ENCODE measurements at places on chromosomes 5 and 9.

- DNase-seq: no peak
These were observed 3.0 kb downstream of the SURF6 start for GRCh38 chr9:133333011-133333410.

DNA sequence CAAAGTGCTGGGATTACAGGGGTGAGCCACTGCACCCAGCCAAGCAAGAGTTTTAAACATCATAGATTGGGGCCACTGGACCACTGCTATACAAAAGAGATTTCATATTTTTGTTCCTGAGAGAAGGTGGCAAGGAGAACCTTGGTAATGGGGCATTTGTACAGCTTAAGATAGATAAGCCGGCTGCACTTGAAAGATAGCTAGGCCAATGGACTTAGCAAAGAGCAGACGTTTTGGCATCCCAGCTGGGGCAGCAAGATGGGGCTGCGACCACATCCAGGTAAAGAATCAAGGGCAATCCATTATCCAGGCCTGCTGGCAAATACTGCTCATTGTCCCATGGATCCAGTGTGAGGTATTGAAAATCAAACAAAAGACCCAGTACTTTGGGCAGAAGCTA, 3.9 kb upstream of the ISCA1 start:
- no peak for DNase-seq

- DNase-seq: no peak
These were observed 6.8 kb upstream of the TIFAB start for GRCh38 chr5:135458921-135459331.

DNA sequence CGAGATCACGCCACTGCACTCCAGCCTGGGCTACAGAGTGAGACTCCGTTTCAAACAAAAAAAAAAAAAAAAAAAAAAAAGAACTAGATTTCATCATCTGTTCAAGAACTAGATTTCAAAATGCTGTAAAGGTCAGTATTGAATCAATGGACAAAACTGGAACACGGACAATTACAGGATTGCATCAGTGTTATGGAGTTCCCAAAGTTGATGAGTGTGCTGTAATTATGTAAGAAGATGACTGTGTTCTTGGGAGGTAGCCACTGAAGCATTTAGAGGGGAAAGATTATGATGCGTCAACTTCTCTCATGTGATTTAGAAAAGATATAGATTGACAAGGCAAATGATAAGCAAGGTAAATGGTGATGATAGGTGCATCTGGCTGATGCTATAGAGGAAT, 6.5 kb downstream of the FAM240B start:
- no peak for DNase-seq

GRCh38 chr5:64147849-64148441, 17.7 kb upstream of the RNF180 start:
- no peak for DNase-seq

DNA sequence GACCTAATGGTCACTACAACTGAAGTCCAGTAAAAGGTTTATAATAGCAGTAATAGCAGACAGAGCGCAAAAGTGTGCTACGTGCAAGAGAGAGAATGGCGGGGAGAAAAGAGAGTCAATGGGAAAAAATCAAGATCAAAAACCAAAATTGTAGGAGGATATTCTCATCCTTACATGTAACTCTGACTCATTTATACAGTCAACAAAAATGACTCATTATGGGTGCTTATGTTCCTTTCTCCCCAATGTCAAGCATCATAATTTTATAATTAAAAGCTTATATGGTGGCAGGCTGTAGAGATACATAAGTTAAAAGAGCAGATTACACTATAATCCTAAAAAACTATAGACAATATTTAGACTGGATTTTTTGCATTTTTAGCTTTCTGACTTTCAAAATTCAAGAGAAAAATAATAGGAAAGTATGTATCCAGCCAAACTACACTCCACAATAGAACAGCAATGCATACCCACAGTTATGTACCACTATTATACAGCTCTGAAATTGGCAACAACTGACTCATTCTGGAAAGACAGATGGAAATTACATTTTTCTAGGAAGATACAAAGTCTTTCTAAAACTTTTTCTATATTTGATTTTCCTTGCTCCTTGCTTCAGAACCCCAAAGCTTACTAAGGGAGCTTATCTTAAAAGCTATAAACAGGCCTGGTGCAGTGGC, 78.4 kb downstream of the PLPP1 start:
- no peak for DNase-seq

- DNase-seq: no peak
These were observed 14.1 kb downstream of the SLC25A46 start for GRCh38 chr5:110752953-110753352.

GRCh38 chr5:87354496-87354895, 58.2 kb downstream of the CCNH start:
- no peak for DNase-seq

GRCh38 chr9:104961701-104962359, 33.9 kb upstream of the ABCA1 start:
- no peak for DNase-seq

DNA sequence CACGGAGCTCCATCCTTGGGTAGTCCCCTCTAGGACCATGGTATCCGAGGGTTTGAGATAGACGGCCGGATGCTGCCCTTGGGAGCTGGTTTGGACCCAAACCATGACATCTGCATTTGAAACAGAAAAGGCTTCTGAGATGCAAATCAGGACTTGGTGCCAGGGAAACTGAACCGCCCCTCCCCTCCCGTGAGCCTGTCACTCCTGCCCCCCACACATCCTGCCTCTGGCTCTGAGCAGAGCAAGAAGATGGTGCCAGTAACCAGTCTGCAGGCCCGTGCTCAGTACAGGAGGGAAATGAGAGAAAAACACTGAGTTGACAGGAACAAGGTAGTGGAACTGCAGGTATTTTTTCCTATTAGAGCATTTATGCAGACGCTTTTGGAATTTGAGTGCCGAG, 18.6 kb downstream of the ARPC5L start:
- DNase-seq: no peak

DNA sequence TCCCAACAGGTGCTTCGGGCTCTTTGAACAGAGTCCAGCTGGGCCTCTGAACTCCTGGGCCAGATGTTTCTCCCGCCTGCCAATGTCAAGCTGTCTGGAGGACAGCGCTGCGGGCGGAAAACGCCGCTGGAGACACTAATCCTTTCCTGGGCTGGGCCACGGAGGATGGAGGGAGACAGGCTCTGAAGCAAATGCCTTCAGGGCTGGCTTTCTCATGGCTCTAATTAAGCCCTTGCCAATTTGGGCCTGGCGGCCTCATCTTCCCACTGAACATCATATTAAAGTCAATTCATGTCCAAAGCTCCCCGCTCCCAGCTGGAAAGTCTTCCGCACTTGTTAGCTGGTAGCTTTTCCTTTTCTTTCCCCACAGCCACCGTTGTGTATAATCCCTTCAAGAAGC, 72.7 kb downstream of the NTNG2 start:
- DNase-seq: no peak

DNA sequence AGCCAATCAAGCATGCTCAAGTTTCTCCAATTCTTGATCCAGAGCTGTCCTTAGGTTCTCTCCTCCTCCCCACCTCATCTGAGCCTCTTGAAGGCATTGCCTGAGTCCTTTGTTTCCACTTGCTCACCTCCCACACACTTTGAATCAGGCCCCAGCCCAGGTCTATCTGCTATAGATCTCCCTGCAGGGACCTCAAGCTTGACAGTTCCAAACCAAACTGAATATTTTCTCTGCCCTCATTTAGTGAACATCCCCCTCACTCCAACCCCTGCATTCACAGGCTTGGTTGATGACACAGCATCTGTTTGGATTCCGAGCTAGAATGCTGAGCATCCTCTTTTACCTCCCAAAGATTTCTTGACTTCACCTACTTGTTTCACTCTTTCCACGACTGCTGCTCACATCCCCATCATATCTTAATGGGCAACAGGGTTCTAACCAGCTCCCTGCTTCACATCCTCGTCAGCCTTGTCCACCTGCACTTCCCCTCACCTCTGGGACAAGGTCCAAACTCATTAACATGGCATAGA, 474.5 kb downstream of the ZSWIM6 start:
- DNase-seq: no peak

DNA sequence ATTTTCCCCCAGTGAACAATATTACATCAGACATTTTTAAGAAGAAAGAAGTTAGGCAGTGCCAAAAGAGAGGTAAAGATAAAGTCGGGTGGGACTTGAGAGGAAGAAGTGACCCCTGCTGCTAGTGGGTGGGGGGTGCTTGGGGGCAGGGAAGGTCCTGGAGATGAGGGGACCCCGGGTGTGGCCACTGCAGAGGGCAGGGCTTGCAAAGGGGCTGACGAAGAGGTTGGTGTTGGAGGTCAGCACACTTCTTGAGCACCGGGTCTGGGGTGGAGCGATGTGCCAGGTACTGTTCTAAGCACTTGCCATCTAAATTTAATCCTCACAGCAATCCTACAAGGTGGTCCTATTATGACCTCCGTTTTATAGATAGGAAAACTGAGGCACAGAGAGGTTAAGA, 62.0 kb downstream of the AMBP start:
- DNase-seq: no peak

DNA sequence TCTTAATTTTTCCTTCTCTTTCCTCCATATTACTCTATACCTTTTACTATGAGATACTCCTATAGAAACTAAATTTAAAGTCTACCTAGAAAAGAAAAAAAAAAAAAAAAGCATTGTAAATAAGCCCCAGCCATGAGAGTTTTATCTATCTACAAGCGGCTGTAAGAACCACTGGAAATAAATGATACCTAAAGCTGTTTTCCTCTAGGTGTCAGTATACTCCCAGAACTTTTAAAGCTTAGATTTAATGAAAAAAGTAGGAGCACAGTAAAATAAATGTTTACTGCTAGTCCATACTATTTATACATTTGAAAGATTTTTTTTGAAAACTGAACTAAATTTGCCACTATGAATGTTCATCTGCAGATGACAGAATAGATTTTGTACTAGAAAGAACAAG, 26.2 kb downstream of the TYRP1 start:
- DNase-seq: peak; percentile 31

- no peak for DNase-seq
These were observed 58.6 kb downstream of the WDR70 start for GRCh38 chr5:37437711-37438110.

DNA sequence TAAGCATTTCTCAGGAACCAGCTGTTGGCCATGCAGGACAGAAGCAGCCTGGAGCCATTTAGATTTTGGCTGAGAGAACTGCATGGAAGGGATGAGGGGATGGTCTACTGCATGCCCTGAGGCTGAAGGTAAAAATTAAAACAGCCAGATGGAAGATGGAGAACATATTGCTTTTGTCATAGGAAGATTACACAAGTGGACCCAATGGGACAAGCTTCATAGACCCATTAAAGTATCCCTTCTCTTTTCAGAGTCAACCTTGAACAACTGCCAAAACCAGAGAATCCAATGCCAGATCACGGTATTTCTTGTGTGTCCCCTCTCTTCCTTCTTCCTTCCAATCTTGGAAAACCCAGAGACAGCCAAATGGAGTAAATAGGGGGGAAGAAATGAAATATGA, 253.4 kb downstream of the NR2F1-AS1 start:
- DNase-seq: no peak

GRCh38 chr5:157602505-157602904, 26.9 kb upstream of the ADAM19 start:
- DNase-seq: no peak

GRCh38 chr9:92661743-92662142, 8.2 kb downstream of the IPPK start:
- no peak for DNase-seq

- no peak for DNase-seq
These were observed 136.3 kb downstream of the MYO10 start for GRCh38 chr5:16799796-16800195.

GRCh38 chr5:59099270-59099994, 516.6 kb downstream of the RAB3C start:
- DNase-seq: no peak

DNA sequence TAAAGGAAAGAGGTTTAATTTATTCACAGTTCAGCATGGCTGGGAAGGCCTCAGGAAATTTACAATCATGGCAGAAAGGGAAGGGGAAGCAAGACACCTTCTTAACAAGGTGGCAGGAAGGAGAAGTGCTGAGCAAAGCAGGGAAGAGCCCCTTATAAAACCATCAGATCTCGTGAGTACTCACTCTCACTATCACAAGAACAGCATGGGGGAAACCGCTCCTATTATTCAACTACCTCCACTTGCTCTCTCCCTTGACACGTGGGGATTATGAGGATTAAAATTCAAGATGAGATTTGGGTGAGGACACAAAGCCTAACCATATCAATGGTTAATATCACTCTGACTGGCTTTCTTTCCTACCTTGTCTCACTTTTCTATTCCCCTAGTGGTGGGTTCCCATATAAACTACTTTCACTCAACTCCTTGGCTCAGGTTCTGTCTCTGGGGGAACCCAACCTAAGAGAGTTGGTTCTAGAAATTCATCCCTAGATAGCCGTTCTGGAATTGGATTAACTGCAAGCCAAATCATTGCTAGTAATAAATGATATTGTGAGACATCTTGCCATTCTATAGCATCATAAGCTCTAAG, 749.8 kb upstream of the GRAMD2B start:
- DNase-seq: no peak

DNA sequence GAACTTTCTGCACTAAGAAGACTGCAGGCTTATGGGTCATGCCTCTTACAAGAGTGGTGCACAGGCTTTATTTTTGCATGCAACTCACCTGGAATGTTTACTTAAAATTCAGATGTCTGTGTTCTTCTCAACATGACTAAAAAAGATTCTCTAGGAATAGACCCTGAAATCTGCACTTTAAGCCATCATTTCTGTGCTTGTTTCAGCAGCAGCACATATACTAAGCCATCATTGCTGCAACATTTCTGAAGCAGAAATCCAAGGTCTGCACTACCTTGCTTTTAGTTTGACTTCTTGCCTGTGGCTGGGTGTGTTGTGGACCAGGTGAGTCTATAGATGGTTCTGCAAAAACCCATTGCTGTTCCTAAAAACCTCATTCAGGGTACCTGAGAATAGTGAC, 156.8 kb downstream of the CEP120 start:
- no peak for DNase-seq

- DNase-seq: no peak
These were observed 737 bp downstream of the RNF180 start for GRCh38 chr5:64166201-64166959.

GRCh38 chr9:110036286-110036685, 171.7 kb downstream of the C9orf152 start:
- peak; percentile 3 for DNase-seq

DNA sequence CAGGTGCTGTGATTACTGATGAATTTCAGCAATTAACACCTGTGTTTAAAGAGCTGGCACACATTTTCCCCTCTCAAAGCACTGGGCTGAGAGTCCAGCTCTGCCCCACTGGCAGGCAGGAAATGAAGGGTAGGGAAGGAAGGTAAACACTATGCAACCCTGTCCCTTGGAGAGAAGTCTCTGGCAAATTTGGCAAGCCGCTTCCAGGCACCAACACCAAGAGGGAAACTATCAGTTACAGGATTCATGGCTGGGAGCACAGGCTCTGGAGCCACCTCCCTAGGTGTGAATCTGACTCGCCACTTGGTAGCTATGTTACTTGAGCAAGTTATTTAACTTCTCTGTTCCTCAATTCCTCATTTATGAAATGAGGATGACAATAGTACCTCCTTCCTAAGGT, 3.3 kb downstream of the ANKS6 start:
- DNase-seq: no peak

Measured in NCI-H2227 treated with DMSO at 0.1 percent for 48 hours (cell line).